Left lung (tissue), 14 donors: ENCODE measurements at places on chromosomes 4 and X. TPM values are rescaled to one million over a fixed set of nuclear protein-coding genes. Genes with fewer than 3 reads are reported as not detected.

The MTNR1A gene
- polyA plus RNA-seq: not detected

The NMU gene
- polyA plus RNA-seq: 5.2 TPM

- DNase-seq: no peak
These were observed 126.6 kb downstream of the PALLD start for GRCh38 chr4:168623484-168623883.

DNA sequence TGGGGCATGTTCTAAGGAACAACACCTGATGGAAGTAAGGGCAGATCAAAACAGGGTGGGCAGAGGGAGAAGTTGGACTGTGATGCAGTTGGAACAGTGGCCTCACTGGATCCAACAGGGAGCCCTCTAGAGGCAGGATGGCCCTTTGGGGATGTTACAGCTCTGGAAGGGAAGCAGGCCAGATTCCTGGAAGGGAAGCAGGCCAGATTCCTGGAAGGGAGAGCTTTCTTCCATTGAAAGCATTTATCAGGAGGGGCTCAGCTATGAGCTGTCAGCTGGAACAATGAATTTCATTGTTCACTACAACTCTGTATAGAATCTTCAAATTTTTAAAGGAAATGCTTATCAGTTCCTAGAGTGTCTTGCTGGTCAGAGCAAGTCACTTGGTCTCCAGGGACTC, 17.7 kb downstream of the IL15 start:
- no peak for DNase-seq

GRCh38 chr4:28177641-28178040, 1317.0 kb downstream of the STIM2 start:
- no peak for DNase-seq
